Mesendoderm (in vitro differentiated cells): ENCODE measurements at places on chromosomes 11 and 22.

DNA sequence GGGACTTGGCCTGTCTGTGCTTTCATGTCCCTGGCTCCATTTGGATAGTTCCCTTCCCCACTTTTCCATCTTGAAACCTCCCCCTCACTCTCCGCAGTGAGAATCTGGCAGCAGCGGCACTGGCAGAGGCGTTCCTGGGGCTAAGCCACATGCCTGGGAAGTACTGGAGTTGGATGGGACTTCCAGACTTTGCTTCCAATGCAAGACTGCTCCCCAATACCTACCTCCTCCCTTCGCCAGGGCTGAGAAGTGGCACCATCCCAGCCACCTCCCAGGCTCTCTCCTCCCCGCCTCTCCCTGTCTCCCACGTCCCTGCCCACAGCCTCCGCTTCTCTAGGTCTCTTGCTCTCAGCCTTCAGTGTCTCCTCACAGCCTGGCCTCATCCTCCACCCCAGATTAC, 16.6 kb downstream of the TST start:
- DNase-seq = no peak

GRCh38 chr22:24445481-24446259, 18.3 kb downstream of the ADORA2A start:
- DNase-seq = peak; percentile 54

DNA sequence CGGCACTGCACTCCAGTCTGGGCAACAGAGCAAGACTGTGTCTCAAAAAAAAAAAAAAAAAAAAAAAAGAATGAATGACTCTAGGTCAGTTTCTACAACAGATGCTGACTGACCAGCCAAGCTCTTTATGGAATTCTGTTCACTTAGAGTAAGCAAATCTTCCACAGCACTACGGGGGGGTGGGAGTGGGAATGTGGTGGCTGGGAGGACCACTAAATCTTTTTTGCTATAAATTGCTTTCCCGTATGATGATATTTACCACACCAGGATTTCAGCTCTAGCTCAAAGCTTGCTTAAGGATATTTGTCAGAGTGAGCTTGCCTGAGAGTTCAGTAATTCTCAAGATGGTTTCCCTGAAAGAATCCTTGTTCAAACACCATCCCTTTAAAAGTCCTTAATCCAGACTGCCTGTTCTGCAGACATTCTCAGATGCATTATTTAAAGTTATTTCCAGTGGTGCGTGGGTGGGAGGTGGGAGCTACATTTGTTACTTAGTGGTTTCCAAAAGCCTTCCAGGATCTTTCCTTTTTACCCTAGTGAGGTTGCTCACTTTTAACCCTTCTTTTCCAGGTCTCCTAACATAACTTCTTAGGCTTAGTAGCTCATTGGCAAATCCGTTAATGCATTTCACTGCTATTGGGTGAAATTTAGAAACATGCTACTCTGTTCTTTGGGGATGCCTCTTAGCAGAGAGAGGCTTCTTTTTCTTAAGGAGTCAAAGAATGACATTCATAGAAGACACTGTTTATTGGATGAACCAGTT, 65.9 kb downstream of the UBASH3B start:
- DNase-seq = no peak

DNA sequence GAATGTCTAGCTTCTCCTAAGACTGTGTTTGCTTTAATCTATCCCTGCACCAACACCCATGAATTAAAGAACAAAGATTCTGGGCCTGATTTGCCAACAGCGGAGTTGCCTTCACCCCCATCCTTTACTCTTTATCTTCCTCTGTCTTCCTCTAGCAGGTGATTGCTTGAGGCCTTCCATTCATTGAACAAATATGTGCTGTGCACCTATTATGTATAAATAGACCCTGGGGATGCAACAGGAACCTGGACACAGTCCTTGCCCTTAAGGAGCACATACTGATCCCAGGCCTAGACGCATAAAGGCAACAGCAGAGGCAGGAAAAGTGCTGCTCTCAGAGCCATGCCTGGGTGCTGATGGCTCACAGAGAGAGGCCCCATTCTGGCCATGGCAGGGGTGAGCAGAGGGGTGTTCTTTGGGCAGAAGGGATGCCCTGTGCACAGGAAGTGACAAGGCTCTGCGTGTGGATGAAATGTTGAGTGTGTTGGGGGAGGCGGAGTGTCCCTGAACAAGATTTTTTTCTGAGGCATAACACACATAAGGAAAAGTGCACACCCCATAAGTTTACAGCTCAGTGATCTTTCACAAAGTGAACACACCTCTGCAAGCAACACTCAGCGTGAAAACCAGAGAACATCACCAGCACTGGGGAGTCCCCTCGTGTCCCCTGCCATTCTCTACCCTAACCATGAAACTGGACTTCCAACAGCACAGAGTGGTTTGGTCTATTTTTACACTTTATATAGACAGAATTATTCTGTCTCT, 145.9 kb downstream of the GRIK4 start:
- DNase-seq = no peak

DNA sequence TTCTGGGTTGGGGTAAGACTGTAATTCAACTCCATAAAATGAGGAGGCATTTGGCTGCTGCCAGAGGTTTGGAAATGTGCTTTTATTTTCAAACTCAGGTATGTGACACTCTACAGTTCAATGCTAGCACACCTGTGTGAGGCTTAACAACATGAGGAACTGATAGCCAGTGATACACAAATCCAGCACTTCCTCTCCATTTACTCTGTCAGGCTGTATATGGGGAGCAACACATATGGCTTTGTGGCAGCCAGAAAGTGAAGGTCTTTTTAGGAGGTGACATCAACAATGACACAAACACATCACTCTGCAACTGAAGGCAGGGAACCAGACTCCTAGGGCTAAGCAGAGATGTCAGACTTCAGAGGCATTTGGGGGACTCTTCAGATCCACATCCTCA, 4.6 kb upstream of the LYVE1 start:
- no peak for DNase-seq

DNA sequence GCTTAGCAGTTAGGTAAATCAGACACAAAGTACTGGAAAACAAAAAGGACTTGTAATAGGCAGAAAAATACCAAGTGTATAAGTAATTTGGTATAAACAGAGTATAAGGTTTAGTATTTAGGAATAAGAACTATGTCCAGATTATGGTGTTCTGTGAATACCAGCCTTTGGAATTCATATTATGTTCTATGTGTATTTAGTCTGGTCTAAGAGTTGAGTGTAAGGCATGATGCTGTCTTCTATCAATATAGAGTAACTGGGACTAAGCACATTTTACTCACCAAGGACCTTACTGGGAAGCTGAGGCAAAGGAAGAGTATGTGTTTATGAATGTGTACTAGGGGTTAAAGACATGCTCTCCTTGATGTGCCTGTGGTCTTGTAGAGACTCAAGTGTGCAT, 9.5 kb downstream of the SDHD start:
- DNase-seq = no peak

GRCh38 chr22:46909237-46910030, 147.0 kb downstream of the TBC1D22A start:
- peak; percentile 28 for DNase-seq

DNA sequence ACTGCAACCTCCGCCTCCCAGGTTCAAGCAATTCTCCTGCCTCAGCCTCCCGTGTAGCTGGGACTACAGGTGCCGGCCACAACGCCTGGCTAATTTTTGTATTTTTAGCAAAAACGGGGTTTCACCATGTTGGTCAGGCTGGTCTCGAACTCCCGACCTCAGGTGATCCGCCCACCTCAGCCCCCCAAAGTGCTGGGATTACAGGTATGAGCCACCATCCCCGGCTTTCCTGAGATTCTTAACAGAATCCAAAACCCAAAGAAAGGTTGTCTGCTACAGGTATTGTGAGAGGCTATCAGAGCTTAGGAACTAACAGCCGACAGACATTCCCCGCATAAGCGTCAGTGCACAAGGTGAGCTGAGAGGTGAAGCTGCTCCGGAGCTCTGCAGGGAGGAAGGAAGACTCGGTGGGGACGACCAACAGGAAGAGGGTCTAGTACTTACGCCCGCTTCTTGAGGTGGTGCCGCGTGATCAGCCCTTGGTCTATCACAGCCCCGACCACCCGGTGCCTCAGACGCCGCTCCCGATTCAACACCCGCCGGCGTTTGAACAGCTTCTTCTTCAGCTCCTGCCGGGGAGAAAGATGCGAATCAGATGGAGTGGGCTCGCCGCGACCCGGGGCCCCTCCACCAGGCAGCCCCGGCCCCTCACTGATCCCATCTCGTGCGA, 470 bp downstream of the C11orf98 start:
- peak; percentile 92 for DNase-seq

GRCh38 chr11:68037411-68038225, 1.2 kb upstream of the TCIRG1 start:
- no peak for DNase-seq

GRCh38 chr11:64631675-64632074, 40.7 kb downstream of the SLC22A12 start:
- no peak for DNase-seq

DNA sequence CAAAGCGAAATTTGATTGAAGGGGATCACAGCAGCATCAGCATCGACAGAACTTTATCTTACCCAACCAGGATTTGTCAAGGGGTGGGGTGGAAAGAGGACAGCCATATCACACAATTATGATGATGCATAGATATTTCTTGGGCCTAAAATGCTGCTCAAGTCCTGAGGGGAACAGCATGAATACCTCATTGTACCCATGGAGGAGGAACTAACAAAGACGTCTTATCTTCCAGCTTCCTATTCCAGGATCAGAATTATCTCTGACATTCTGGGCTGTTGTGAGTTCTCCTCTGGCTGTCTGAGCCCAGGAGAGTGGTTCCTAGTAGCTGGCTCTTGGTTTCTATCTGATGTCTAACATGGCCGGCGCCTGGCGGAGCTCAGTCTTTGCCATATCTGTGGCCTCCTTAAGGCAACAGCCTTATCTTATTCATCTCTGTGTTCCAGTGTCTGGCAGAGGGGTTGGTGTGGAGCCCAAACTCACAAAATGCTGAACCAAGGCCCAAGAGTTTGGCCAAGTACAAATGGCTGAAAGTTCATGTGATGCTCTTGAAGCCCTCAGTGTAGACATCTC, 68.2 kb upstream of the TIMP3 start:
- DNase-seq = no peak

- no peak for DNase-seq
Measured at GRCh38 chr11:103947546-103947919, 88.9 kb upstream of the DDI1 start.

GRCh38 chr11:36945384-36945783, 347.3 kb upstream of the RAG2 start:
- peak; percentile 10 for DNase-seq

GRCh38 chr11:132106096-132106982, 735.9 kb downstream of the NTM start:
- DNase-seq = no peak

- no peak for DNase-seq
Measured at GRCh38 chr22:22825213-22825593, 62.4 kb upstream of the IGLL5 start.

- DNase-seq = peak; percentile 54
Measured at GRCh38 chr11:118295815-118296454, 8.6 kb upstream of the CD3E start.

GRCh38 chr11:129366737-129367597, 8.7 kb upstream of the BARX2 start:
- DNase-seq = no peak

DNA sequence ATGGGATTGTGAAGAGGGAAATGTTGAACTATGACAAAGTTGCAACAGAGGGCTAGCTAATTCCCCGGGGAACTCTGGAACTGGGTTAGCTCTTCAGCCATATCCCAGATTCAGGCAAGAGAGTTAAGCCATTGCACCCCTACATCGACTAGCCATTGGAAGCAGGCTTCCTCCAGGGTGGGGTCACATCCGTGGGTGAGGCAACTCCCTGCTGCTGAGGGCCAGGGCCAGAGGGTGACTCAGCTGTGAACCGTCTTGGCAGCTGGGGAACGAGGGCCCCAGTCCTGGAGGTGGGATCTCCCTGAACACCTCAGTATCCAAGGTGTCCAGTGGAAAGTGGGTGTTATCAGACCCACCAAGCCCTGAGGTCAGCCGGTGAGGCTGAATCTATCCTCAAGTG, 41.1 kb downstream of the RPS6KA4 start:
- DNase-seq = no peak

GRCh38 chr11:74641289-74641688, 48.9 kb downstream of the POLD3 start:
- no peak for DNase-seq

GRCh38 chr11:32489464-32489863, 54.1 kb upstream of the WT1 start:
- peak; percentile 48 for DNase-seq

GRCh38 chr11:106706355-106706754, 311.9 kb downstream of the GUCY1A2 start:
- no peak for DNase-seq

DNA sequence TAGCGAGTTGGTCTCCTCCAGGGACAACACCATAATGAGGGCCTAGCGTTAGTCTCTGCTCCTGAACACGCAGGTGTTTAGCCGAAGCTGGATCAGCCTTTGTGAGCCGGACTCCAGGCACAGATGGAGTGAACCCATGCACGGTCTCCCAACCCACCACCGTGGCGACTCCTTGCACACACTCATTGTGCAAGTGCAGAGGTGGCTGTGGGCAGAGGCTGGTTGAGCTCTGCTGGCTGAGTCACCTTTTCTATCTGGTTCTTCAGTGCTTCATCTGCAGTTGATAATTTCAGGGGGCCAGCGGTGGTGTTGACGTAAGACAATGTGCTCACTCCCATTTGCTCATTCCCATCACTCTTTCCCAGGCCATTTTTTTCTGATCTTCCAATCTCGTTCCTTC, 72.1 kb upstream of the SLC22A12 start:
- DNase-seq = no peak

DNA sequence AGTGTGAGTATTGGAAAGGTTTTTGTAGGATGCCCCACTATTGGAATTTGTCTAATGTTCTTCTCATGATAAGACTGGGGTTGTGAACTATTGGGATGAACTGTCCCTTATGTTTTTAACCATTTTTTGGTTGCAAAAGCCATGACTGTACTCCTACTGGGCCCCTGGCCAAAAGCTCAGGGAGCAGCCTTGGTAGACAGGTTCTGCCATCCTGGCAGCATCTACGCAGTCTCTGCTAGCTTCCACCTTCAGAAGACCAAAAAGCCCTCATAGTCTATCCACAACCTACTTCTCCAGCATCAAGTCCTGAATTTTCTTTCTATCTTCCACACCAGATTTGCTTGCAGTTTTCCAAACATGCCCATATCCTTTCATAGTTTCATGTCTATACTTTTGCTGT, 211.8 kb downstream of the TENM4 start:
- DNase-seq = no peak

- no peak for DNase-seq
Measured at GRCh38 chr11:111675891-111676290, 73.6 kb downstream of the SIK2 start.

DNA sequence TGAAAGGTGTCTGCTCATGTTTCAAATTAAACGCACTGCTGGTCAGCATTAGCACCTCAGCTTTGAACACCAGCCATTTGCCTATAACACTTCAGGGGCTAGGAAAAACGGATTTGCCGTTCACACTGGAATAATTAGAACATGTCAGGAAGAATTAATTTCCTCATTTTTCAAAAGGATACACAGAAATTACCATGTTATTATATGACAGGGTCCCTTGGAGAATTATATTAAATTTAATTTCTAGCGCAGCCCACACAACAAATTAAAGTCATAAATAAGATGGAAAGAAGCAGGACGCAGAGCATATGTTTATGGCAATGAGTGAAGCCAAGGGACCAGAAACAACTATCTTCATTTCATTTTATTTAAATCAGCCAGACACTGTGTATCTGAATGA, 83.8 kb upstream of the SOX6 start:
- no peak for DNase-seq

GRCh38 chr11:44335052-44335760, 25.3 kb upstream of the ALX4 start:
- no peak for DNase-seq
